ENCODE measurements at places on chromosomes 3 and 15.

DNA sequence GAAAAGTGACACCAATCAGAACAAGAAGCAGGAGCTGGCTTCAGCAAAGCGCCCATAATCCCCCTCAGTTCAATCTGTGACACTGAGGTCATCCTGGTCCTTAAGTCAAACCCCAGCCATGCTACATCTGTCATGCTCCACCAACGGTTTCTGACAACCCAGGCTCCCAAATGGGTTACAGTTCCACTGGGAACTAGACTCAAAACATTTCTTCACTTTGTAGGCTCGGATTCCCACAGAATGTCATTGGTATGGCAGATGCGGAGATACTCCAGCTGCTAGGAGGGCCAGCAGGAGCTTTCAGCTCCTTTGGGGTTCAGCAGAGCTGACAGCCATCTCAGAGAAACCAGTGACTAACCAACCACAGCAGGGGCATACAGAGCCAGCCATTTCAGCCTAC is 48.9 kb downstream of the SUMF1 start:
- DNase-seq: no peak

- DNase-seq: no peak
These were observed 3.9 kb downstream of the NUSAP1 start for GRCh38 chr15:41336549-41336948.

DNA sequence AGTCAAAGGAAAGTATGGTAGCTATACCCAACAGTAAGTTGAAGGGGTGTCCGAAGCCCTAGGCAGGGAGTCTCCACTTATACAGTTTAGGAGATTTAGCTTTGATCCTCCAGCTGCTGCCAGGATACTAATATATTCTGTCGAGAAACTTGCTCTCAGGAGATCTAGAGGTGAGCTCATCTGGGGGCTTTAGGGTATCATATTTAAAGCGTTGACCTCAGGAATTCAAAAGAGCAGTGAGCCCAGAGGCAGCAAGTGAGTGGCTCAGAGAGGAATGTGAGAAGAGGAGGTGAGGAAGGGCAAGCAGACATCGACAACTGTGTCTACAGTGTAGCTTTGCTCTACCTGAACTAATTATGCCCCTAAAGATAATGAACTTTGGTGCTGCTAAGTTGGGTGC is 245.1 kb upstream of the LRTM1 start:
- no peak for DNase-seq

GRCh38 chr3:59850417-59850816 is 800.6 kb upstream of the CFAP20DC start:
- DNase-seq: no peak

GRCh38 chr3:134357914-134358811 is 16.1 kb downstream of the AMOTL2 start:
- no peak for DNase-seq

- DNase-seq: no peak
These were observed 91.1 kb downstream of the LINGO1 start for GRCh38 chr15:77541421-77542181.

DNA sequence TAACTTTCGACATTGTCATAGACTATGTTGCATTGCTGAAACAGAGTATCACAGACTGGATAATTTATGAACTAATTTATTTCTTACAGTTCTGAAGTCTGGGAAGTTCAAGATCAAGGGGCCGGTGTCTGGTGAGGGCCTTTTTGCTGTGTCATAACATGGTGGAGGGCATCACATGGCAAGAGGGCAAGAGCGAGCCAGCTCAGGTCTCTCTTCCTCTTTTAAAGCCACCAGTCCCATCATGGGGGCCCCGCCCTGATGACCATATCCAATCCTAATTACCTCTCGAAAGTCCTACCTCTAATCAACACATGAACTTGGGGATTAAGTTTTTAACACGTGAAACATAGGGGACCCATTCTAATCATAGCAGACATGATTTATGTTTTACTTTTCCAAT is 33.5 kb upstream of the DCUN1D1 start:
- no peak for DNase-seq

- DNase-seq: no peak
These were observed 21.2 kb downstream of the XYLB start for GRCh38 chr3:38367779-38368178.

GRCh38 chr15:45363801-45364200 is 14.5 kb downstream of the GATM start:
- DNase-seq: no peak

GRCh38 chr3:19734453-19734852 is 199.6 kb downstream of the EFHB start:
- no peak for DNase-seq

- DNase-seq: peak; percentile 64
These were observed 1.3 kb upstream of the MEF2A start for GRCh38 chr15:99564221-99565048.

DNA sequence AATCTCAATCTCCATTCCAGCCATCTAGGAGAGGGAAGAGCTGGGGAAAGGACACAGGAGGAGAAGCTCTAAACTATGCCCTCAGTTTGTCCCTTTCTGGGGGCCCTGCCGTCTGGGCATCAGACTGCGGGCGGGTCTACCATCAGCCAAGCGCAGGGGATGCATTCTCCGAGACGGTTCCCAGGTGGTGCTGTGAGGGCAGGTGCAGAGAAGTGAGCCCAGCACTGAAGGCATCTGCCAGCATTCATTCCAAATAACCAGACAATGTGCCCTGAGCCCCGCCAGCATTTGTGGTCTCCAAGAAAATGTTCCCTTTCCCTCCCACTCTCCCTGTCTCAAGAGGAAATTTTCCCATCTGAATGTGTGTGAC is 265.7 kb downstream of the XXYLT1 start:
- no peak for DNase-seq

DNA sequence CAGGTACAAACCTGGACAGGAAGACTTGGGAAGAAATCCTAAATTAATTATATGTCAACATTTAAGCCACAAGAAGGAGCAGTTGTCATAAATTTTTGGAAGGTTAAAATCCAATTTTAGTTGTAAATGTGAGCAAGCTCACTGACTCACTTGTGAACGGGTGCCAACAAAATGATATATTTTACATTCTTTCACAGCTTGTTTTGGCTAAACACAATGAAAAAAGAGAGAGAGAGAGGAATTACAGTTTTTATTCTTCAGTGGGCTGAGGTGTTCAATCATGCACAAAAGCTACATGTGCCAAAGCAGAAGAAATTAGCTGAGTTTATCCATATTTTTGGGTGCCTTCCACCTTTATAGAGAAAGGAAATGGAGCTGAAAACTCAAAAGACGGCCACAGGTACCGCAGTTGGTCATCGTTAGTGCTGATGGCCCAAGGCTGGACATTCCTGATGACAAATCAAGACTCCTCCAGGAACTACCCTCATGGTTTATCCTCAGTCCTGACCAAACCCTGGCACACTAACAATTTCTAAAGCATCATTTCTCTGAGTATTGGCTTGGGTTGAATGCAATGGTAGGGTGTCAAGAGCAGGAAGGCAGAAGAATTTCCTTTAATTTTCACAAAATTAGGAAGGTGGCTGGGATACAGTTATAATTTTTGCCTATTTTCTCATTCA is 37.6 kb upstream of the WNT5A start:
- no peak for DNase-seq

GRCh38 chr3:54940971-54941370 is 13.1 kb upstream of the LRTM1 start:
- DNase-seq: no peak

DNA sequence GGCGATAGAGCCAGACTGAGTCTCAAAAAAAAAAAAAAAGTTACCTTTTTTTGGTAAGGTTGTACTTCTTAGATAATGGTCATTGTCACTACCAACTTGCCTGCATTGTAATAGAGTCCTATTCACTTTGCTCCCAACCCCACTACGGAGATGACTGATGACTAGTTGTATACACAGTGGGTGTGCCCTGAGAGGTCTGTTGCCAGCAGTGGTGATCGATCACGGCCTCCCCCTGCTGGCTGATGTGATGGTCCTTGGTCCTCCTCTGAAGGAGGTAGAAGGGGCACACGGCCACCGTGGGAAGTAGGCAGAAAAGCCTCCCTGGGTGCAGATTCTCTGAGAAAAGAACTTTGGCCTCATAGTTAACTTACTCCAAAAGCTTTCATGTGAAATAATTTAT is 10.7 kb downstream of the GCNT3 start:
- DNase-seq: no peak

DNA sequence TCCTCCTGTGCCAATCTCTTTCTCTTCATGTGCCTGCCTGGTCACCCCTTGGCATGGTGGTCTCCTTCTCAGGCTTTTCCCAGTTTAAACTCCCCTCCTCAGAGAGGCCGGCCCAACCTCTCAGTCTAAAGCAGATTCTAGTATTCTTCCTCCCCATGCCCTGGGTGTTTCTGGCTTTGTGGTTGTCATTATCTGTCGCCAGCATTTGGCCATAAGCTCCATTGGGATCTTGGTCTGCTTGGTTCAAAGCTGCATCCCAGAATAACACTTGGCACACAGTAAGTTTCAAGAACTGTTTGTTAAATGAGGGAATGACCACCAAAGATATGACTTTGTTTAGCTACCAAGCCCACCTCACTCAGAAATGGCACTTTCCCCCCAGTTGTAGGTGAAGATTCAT is 11.2 kb upstream of the RAD18 start:
- DNase-seq: no peak

DNA sequence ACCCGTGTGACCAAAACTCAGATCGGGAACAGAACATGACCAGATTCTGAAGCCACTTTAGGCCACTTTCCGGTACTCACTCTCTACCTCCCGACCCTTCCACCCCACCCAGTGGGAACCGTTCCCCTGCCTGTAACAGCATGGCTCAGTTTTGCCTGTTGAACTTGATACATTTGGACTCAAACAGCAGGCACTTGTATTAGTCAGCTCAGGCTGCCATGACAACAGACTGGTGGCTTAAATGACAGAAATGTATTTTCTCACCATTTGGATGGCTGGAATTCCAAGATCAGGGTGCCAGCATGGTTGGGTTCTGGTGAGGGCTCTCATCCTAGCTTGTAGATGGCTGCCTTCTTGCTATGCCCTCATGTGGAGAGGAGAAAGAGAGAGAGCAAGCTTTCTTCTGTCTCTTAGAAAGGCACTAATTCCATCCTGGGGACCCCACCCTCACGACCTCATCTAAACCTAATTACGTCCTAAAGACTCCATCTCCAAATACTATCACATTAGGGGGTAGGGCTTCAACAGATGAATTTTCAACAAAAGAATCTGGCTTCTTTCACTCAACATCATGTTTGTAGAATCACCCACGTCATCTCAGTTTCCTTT is 9.3 kb upstream of the SSUH2 start:
- DNase-seq: no peak

- DNase-seq: no peak
These were observed 283.3 kb downstream of the KLF13 start for GRCh38 chr15:31609906-31610305.

DNA sequence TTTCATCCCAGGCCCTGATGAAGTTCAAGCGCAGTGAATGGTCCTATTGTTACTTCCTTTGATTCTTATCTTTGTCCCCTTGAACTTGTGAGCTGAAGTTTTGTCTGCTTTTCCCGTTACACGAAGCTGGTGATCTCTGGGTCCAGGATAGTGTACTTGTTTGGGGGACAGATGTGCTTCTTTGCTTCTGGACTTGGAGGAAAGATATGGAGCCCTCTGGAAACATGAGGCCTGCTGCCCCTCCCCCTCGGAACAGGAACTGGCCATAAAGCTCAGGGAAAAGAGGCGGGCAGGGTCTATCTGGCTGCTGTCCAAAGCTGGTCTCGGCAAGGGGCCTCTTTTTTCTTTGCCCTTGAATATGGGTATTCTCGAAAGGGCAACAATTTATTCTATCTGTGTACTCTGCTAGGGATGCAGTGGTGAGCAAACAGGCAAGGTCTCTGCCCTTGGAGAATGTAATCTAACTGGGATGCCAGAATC is 47.6 kb downstream of the IDH2 start:
- no peak for DNase-seq

GRCh38 chr15:29990035-29990434 is 92.7 kb upstream of the GOLGA8J start:
- DNase-seq: no peak

GRCh38 chr3:169286214-169286613 is 377.3 kb downstream of the MECOM start:
- no peak for DNase-seq

DNA sequence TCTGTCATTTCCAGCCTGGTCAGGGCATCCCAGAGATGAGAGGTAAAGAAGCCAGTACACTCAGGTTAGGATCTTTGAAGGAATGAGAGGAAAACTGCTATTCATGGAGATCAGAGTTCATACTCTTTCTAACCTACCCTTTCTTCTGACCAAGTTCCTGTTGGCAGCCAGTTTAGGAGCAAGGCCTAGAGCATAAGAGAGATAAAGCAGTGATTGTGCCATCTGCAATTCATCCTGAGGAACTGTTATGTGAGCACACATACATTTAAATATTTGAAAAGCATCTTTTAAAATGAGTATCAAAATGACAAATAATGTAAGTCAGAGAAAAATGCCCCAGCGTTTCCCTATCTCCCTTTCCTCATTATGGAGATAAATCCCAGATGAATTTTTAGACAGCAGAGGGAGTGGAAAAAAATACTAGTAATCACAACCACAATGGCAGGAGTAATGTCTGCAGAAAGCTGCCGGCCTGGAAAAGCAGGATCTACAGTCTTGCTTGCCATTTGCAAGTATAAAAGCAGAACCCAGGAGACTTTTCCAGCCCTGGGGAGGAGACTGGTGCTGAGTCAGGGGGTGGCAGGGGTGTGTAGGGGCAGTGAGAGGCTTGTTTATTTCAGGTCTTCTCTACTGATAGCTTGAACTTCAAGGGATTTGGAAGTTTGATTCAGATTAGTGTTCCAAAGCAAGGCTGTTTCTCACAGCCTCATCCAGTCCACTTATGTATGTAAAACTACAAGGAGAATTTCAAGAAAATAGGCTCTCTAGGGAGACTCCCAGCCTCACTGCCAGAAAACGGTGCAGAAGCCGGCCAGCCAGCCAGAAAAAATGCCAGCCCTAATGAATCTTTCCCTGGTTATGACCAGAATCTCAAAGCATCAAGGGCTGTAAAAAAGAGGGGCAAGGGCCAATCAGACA is 1052.4 kb downstream of the TUSC7 start:
- DNase-seq: no peak

- DNase-seq: no peak
These were observed 57.1 kb downstream of the FEM1B start for GRCh38 chr15:68334661-68335124.

DNA sequence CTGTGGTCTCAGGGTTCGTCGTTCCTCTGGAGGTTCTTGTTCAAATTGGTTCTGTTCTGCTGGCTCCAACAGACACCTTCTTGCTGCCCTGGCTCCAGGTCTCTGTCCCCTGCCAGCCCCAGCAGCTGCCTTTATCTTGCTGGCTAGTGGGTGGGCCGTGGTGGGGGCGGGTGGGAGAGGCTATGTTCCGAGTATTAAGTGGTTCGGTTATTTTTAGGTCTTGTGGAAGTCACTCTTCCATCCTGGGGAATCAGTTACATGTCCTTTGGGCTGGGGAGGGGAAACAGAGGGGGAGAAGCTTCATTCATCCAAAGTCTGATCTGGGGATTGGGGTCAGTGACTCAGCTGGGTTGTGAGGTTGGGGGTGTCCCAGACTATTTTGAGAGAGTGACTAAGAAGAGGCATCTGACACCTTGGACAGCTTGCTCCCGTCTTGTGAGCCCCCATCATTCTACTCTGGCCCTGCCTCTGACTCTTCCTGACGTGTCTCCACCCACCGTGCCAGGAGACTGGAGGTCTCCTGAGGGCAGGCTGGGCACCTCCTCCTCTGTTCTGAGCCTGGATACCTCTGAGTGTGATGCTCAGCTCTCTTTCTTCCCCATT is at the start of gene XIRP1:
TSS of gene XIRP1 (minus strand) at position 106 of the 603 bp plus-strand sequence. CDS start 3,150 bp downstream, outside the sequence.
- DNase-seq: no peak

GRCh38 chr15:87767516-87767915 is 489.0 kb downstream of the NTRK3 start:
- no peak for DNase-seq

GRCh38 chr3:142274908-142275307 is 49.5 kb upstream of the GK5 start:
- DNase-seq: no peak

Data from right atrium auricular region (tissue), 2 donors.